ENCODE measurements at places on chromosomes 7 and 10. TPM values are rescaled to one million over a fixed set of nuclear protein-coding genes. Genes with fewer than 3 reads are reported as not detected.

The ADRA2A gene
- not detected for total RNA-seq

The GNAT3 gene
- total RNA-seq = not detected

The LIPM gene
- total RNA-seq = not detected

The PON1 gene
- not detected for total RNA-seq

The LOXL4 gene
- total RNA-seq = not detected

The SKAP2 gene
- 11.5 TPM for total RNA-seq

- no peak overlapping the region for H3K27ac ChIP-seq
- H3K4me1 ChIP-seq = no peaks in the 10 kb centered on the region
- peaks cover 30% of the 10 kb centered on the region for H3K27me3 ChIP-seq
- H3K4me3 ChIP-seq = no peak overlapping the region
- ATAC-seq = no peak
Observed at GRCh38 chr7:128178611-128179010, 62.5 kb upstream of the LEP start.

DNA sequence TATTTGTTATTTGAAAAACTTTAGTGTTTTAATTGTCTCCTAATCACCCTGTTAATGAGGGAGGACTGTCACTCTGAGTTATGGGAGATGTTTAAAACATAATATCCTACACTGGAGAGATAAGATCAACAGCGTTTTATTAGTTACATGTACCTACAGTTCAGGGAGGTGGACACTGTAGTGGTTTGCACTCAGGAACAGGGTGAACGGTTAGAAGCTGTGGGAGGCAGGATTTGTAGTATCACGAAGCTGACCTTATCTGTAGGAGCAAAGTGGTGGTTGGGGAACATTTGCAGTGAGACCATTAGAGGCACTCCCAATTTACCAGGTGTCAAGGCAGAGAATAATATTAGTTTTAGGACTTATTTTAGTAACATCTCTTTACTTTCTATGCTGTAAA, 193.3 kb upstream of the KCND2 start:
- H3K4me1 ChIP-seq = no peaks in the 10 kb centered on the region
- H3K27ac ChIP-seq = no peak overlapping the region
- H3K36me3 ChIP-seq = no peaks in the 10 kb centered on the region
- H3K27me3 ChIP-seq = no peaks in the 10 kb centered on the region

DNA sequence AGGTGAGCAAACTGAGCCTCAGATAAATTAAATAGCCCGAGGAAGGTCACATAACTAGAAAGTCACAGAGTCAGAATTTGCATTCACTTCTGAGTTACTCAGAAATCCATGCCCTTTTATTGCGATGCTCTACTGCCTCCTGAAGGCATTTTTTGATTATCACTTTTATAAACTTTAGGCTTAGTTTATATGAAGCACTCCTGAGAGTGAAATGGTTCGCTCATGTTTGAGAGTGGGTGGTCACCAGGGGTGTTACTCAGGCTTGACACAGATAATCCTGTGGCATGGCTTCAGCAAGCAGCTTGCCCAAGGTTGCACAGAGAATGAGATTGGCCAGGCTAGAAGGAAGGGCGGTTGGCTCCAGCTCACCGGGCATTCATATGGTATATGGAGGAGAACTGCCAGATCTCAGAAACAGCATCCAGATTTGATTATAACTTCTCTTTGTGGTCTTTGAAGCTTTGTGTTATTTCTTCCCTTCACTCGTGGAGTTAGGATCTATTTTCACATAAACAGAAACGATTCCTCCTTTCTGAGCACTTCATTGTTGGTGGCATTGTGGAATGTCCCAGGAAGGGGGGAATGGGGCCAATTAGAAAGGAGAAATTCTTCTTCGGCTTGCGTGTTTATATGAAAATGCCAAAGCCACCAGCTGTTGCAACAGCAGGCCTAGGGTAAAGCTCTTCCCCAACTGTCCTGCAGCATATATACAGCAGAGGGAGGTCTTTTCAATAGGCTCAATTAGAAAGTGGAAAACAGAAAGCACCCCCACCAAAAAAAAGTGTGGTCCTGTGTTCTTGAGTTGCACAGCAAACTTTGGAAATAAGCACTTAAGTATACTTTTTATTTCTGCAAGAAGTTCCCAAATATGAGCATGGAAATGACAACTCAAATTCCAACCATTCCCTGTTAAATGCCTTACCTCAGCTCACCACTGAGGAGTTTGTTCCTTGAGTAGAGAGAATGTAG, 628.8 kb downstream of the SUGCT start:
- no peaks in the 10 kb centered on the region for H3K36me3 ChIP-seq
- H3K27ac ChIP-seq = no peak overlapping the region
- H3K4me1 ChIP-seq = no peaks in the 10 kb centered on the region
- H3K27me3 ChIP-seq = no peaks in the 10 kb centered on the region
- H3K4me3 ChIP-seq = no peak overlapping the region
- ATAC-seq = no peak

DNA sequence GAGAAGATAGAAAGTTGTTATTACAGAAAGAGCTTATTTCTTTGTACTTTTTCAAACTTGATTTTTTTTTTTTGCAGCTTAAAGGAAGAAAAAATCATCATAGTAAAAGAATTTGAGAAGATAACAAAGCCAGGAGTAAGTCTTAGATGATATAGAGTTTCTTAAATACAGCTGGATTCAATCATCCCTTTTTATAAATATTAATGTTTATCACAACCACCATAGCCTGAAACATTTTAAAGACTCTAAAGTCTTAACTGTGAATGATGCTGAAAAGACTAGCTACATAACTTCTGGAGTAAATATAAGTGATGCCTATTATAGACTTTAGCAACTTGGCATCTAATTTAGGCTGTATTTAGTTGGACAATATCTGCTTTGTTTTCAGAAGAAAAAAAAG, 54.8 kb upstream of the FGL2 start:
- no peak overlapping the region for H3K4me3 ChIP-seq
- H3K27me3 ChIP-seq = no peaks in the 10 kb centered on the region
- ATAC-seq = no peak
- no peaks in the 10 kb centered on the region for H3K36me3 ChIP-seq
- no peaks in the 10 kb centered on the region for H3K4me1 ChIP-seq

GRCh38 chr10:76549171-76549570, 1088.4 kb downstream of the KCNMA1 start:
- H3K4me1 ChIP-seq = no peaks in the 10 kb centered on the region
- no peak overlapping the region for H3K27ac ChIP-seq
- no peak overlapping the region for H3K4me3 ChIP-seq

DNA sequence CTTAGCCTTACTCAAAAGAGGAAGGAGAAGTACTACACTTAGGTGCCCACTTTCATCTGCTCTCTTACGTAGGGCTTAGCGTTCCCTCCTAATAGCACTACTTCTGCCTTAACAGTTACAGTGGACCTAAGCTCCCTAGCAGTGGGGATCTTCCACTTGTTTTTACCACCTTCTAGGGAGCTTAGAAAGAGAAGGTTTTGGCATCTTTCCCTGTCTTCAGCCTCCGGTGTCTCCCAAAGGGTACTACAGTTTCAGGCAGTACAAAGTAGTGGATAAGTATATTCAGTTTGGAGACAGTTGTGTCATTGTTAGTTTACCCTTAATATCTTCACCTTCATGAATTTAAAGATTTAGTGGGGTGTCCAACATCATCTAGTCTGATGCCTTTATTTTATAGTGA, 14.6 kb downstream of the CHRM2 start:
- no peak for ATAC-seq
- H3K27ac ChIP-seq = no peak overlapping the region
- no peak overlapping the region for H3K4me3 ChIP-seq
- H3K36me3 ChIP-seq = no peaks in the 10 kb centered on the region
- H3K27me3 ChIP-seq = no peaks in the 10 kb centered on the region

- H3K36me3 ChIP-seq = no peaks in the 10 kb centered on the region
- H3K27me3 ChIP-seq = peaks cover 4% of the 10 kb centered on the region
- H3K4me3 ChIP-seq = no peak overlapping the region
Observed at GRCh38 chr7:108629651-108630400, 60.2 kb downstream of the DNAJB9 start.

DNA sequence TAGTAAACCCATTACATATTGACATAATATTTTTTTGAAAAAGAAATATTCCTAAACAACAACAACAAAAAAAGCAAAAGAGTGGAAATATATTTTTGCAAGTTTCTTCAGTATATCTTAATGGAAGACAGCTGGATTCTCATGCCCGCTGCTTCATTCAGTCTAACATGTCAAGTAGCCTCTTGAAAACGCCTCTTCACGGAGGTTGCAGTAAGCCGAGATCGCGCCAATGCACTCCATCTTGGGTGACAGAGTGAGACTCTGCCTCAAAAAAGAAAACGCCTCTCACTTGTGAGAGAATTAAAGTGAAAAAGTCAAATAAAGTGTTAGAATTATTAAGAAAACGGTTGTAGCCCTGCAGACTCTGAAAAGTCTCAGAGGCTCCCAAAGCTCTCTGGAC, 1.3 kb downstream of the CUTC start:
- no peaks in the 10 kb centered on the region for H3K27me3 ChIP-seq
- H3K4me1 ChIP-seq = peaks cover 20% of the 10 kb centered on the region
- no peak for ATAC-seq
- no peak overlapping the region for H3K27ac ChIP-seq
- peak overlapping the region; percentile 100 for H3K4me3 ChIP-seq

DNA sequence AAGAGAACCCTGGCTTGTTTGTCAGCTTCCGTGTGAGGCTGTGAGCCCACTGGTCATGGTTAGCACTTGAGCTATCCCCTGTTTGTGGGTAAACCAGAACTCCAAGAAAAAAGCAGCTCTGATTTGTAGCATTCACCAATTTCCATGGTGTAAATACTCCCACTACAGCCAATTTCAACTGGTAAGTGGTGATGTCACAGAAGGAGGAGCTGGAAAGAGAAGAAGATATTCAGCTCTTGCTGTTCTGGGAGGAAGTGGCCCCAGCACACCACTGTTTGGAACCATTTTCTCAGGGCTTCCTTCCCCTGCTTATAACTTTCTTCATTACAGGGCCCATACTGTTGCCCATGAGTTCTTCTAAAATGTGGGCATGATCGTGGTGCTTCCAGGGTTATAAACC, 500.1 kb upstream of the ZMIZ1 start:
- H3K4me1 ChIP-seq = no peaks in the 10 kb centered on the region
- H3K27ac ChIP-seq = peak overlapping the region; percentile 37
- H3K4me3 ChIP-seq = no peak overlapping the region
- no peaks in the 10 kb centered on the region for H3K36me3 ChIP-seq

GRCh38 chr7:340979-341694, 51.2 kb downstream of the FOXL3 start:
- H3K27ac ChIP-seq = no peak overlapping the region
- no peaks in the 10 kb centered on the region for H3K4me1 ChIP-seq
- H3K36me3 ChIP-seq = no peaks in the 10 kb centered on the region
- no peak for ATAC-seq
- H3K27me3 ChIP-seq = no peaks in the 10 kb centered on the region
- no peak overlapping the region for H3K4me3 ChIP-seq

- H3K36me3 ChIP-seq = peaks cover 48% of the 10 kb centered on the region
- H3K27ac ChIP-seq = peak overlapping the region; percentile 99
- peak overlapping the region; percentile 92 for H3K4me3 ChIP-seq
- peak; percentile 2 for ATAC-seq
- no peaks in the 10 kb centered on the region for H3K27me3 ChIP-seq
Observed at GRCh38 chr7:118183428-118183785, 557 bp upstream of the LSM8 start.

DNA sequence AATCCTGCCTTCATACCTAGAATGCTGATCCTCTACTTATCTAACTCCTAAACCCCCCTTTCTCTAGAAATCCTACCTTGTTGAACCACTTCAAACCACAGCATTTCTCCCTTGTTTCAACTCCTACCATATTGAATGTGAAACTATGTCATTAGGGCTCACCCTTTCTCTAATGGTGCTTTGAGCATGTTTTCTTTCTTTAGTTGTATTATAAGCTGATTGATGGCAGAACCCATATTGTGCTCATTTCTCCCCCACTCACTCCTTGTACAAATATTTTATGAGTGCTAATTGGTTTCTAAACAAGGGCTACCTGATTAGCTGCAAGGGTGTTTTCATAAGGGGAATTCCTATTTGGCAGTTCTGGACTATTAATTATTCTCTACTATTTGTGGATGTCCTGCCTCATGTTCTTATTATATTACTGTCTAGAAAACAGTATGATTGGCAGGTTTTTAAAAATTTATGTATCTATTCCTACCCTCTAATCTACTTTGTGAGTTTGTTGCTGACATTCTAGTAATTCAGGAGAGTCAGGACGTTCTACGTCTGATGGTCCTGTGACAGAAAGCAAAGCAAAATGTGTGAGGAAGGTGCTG, 765.8 kb downstream of the KCNMA1 start:
- no peaks in the 10 kb centered on the region for H3K36me3 ChIP-seq
- no peak for ATAC-seq
- no peaks in the 10 kb centered on the region for H3K4me1 ChIP-seq
- H3K27ac ChIP-seq = no peak overlapping the region
- no peak overlapping the region for H3K4me3 ChIP-seq

DNA sequence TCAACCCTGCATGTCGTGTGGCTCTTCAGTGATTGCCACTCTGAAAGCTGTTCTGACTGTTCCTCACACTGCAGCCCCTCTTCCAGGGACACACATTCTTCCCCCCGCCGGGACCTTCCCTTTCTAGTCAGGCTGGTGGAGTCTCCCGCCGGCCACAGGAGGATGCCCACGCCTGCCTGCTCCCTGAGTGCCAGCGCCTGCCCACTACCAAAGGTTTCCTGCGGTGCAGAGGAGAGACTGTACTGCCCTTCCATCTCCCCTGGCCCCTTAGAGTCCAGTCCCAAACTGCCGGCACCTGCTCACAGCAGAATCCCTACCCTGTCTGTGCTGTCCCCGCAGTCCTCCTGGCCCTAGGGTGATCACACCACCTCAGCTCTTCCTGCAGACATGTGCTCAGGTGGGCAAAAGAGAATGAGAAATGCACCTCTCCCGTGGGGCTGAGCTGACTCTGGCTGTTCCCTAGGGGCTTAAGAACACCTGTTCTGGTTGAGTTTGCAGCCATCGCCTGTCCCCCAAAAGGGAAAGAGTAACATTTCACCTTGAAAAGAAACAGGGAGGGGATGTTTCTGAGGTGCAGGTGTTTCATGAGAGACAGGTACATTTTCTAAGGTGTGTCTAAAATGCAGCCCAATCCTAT, 1.4 kb downstream of the PODXL start:
- H3K27ac ChIP-seq = no peak overlapping the region
- no peaks in the 10 kb centered on the region for H3K4me1 ChIP-seq
- no peak for ATAC-seq
- H3K36me3 ChIP-seq = no peaks in the 10 kb centered on the region
- peaks cover 32% of the 10 kb centered on the region for H3K27me3 ChIP-seq
- H3K4me3 ChIP-seq = peak overlapping the region; percentile 68

GRCh38 chr10:62662486-62662885, 142.0 kb upstream of the ADO start:
- no peak for ATAC-seq
- H3K36me3 ChIP-seq = no peaks in the 10 kb centered on the region
- no peak overlapping the region for H3K27ac ChIP-seq
- no peaks in the 10 kb centered on the region for H3K4me1 ChIP-seq
- no peaks in the 10 kb centered on the region for H3K27me3 ChIP-seq
- no peak overlapping the region for H3K4me3 ChIP-seq

DNA sequence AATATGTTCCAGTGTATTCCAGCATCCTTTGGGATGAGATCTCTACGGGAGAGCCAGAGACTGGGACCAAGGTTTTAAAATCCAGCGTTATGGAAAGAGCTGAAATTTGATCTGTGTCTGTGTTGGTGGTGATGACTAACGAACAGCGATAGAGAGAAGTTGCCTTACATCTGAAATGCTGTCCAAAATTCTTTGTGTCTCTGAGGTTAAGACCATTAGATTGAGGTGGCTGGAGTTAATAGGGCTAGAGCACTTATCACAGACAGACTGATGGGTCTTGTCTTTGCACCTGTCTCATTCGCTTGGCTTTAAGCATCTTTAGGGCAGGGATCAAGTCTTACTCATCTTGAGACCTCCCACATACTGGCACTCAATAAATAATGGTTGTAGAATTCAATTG, 41.0 kb upstream of the RAPGEF5 start:
- H3K27ac ChIP-seq = no peak overlapping the region
- H3K4me3 ChIP-seq = no peak overlapping the region
- no peaks in the 10 kb centered on the region for H3K36me3 ChIP-seq
- H3K27me3 ChIP-seq = peaks cover 9% of the 10 kb centered on the region
- H3K4me1 ChIP-seq = peaks cover 4% of the 10 kb centered on the region
- no peak for ATAC-seq
